ENCODE measurements at places on chromosomes 3 and 15.

- no peak for DNase-seq
Measured at GRCh38 chr3:52606373-52607085, 70.1 kb downstream of the UQCC5 start.

DNA sequence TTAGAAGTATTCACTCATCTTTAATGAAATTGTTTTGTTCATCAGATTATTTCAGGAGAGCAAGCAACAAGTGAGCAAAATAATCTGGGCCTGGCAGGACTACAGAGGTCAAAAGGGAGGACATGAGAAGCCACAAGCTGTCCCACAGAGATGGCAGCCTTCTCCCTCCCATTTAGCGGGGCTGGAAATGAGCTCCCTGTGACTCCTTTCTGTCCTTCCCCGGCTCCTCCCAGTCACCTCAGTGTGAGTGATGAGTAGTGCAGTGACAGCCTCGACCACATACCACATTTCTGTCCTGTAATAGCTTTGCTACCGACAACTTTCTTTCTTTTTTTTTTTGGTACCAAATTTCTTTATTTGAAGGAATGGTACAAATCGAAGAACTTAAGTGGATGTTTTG is 38.0 kb downstream of the RAB7A start:
- DNase-seq: no peak

DNA sequence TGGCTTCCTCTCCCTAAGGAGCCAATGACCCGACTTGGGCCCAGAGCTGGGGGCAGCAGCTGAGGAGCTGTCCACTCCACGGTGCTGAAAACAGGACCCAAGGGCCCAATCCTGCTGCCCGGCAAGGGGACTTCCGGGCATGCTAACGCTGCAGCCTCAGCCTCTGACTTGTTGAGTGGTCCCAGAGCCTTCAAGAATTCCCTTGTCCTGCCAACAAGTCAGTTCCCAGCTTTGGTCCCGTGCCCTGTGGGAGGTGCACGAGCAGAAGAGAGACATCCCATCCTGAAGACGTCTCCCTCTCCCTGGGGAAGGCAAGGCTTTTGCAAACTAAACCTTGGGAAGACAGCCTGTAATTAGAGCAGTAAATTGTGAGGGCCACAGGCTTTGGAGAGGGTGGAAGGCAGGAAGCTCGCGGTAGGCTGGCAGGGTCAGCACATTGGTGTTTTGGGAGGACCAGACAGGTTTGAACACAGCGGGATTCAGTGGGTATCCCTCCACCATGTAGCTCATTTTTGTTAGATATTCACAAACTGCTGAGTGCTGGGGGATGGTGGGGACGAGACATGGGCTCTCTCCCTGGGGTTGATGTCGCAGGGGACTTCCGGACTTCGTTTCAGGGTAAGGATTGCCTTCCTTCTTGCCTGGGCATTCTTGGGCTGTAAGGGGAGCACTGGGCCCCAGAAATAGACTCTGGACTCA is 29.8 kb upstream of the PRR23E start:
- no peak for DNase-seq

DNA sequence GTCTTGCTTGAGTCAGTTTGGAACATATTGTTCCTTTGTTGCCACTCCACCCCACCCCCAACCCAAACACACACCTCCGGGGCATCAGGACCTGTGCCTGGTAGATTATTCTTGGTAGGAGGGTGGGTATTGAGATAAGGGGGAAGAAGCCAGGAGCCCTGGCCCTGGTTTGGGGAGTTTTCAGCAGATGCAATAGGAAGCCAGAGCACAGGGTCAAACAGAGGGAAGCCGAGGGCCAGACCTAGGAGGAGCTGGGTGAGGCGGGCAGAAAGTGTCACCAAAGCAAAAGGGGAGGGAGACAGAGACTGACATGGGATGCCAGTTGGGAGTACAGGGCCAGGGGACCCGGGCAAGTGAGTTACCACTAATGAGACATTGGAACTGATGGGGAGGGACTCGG is 163.1 kb downstream of the RPLP1 start:
- DNase-seq: no peak

GRCh38 chr15:37995461-37996347 is 61.3 kb downstream of the TMCO5A start:
- DNase-seq: no peak

- DNase-seq: no peak
Measured at GRCh38 chr3:136330900-136331299, 80.8 kb downstream of the PCCB start.

DNA sequence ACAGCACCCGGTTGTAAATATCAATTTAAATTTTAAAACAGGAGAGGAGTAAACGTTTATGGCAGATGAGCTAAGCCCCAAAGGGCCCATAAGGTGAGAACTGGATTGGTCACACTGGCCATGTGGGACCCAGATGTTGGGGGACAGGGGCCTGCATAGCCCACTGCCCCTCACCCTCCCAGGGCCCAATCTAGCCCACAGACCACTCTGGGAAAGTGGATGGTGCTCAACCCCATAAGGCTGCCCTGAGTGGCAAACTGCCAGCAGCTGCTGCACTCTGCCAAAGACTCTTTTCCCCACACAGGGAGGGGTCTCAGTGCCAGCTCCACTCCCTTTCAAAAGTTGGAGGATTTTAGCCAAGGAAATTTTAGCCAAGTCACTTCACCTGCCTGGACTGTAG is 42.5 kb downstream of the CCDC12 start:
- DNase-seq: no peak

DNA sequence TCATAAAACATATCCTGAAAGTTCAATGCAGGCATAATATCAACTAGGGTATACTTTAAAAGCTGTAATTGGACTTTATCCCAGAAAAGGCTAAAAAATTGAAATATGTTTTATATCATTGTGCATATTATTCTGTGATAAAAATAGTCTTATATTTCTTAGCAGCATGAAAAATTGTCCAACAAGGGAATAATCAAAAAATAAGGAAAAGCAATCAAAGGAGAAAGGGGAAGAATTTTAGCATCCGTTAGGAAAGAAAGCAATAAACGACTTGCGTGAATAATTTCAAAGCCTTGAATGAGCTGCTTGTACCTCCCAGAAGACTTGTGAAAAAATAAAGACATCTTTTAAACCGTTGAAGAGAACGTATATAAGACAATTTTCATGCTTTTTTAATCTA is 1369.8 kb upstream of the GBE1 start:
- no peak for DNase-seq

GRCh38 chr3:118884748-118885206 is 149.9 kb downstream of the IGSF11 start:
- DNase-seq: peak; percentile 34

DNA sequence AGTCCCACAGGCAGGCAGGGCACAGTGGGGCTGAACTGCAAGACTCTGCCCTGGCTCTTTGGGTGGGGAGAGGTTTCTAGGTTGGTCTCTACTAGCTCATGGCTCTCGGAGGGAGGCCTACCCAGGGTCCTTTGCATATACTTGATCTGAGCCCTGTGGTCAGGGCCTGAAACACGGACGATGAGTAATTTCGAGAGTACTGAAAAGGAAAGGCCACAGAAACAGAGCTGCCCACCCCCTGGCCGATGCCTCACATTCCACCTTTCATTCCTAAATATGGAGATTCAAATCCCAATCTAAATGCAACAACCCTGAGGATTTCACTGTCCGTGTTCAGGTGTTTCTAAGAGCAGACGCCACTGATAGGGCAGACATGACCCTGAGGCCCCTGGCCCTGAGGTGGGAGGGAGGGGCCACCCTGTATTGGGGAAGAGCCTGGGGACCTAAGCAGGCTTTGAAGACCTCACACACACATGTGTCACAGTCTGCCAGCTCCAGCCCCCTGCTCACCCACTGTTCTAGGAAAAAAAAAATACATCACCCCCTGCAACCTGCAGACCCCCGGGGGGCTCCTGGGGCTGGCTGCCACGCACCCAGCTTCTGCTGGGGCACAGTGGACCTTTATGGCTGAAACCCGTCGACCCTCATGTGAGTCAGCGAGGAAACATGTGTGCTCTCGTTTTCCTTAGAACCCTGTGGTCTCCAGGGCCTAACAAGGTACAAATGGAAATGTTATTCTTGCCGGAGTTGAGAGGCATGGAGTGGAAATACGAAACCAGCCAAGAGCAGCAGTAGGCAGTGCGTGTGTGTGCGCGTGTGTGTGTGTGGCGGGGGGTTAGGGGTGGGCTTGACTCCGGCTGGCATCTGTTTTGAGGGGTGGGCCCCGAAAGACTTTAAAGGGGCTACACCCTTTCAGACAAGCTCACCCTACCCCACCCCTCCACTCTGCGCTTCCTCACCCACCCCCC is 112.7 kb downstream of the CHSY1 start:
- peak; percentile 54 for DNase-seq
